Stimulated activated naive B cell treated with anti-CD40 and anti-IgM and Interleukin-4, amounts not matched to agents 10 μg/mL and 1 μg/mL and 100 μg/mL, for 72 hours (primary cell): ENCODE measurements at places on chromosomes 4 and X.

DNA sequence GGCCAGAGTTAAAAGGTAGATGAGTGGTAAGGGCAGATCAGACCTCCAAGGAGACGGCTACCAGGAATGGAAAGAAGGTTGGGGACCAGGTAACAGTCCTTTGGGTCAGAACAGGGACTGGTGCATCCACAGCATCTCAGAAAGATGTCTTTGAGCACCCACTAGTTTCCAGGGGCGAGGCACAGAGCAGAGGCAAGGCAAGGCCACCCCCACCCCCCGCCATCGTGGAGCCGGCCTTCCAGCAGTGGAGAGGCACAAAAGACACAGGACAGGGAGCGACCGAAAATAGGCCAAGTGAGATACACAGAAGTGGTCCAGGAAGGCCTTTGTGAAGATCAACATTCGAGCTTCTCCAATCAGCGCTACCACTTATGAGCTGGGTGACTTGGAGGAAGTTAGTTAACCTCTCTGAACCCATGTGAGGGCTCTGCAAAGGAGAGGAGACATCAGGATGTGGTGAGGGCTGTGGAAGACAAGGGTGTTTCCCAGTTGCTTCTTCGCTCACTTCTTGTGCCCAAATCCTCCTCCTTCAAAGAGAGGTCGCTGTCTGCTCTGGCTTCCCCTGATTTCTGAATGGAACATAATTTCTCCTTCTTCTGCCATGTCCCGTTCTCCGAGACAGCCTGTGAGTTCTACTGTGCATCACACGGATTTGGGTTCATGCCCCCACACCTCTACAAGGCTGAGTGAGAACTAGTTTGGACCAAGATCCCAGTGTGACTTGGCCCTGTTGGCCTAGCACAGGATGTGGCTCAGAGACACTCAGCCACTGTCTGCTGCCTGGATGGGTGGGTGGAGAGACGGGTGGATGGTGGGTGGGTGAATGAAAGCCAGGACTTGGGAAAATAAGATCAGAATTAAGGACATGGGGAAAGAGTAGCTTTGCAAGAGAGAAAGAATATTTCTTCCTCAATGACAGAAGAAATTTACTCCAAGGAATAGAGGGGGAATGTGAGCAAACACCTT, 16.7 kb upstream of the MSX1 start:
- DNase-seq = no peak

DNA sequence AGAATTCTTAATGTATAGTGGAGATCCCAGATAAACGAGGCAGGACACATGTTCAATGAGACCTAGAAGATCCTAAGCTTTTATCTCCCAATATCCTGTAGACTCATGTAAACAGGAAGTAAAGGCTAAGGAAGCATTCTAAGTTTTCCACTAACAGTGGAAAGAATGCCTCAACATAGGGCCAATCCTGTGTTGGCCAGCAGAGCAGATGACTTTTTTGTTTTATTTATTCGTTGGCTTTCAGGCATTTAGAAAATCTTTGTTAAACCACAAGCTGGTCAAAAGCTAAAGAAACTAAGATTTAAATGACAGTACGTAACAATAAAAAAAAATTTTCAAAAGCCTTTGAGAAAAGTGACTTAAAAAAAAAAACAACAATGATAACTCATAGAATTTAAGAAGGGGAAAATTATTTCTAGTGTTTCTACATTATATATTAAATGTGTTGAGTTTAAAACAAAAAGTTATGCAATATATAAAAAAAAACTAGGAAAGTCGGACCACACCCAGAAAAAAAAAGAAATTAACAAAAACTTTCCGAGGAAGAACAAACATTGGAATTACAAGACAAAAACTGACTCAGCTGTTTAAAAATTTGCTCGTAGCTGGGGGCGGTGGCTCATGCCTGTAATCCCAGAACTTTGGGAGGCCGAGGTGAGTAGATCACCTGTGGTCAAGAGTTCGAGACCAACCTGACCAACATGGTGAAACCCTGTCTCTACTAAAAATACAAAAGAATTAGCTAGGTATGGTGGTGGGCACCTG, 759.3 kb downstream of the FSTL5 start:
- no peak for DNase-seq

- DNase-seq = no peak
Observed at GRCh38 chr4:143337600-143338287, 1.1 kb downstream of the GAB1 start.

- no peak for DNase-seq
Observed at GRCh38 chr4:138576684-138577083, 334.5 kb upstream of the SLC7A11 start.

DNA sequence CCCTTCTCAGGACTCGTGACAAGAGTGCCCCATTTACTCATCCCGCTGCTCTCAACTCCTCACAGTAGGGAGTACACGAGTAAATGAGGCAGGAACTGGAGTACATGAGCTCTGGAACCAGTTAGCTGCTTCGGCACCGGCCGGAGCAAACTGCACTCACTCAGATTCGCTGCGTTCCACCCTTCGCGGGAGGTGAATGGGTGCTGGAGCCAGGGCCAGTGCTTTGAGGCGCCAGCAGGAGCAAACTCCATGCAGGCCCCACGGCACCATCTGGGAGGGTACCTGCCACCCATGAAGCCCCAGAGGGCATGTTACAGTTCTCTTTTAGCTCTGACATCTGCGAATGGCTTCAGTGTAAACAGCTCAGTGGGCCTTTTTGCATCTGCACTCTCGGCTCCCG, 315.5 kb upstream of the GK2 start:
- no peak for DNase-seq

- no peak for DNase-seq
Observed at GRCh38 chr4:91099666-91100065, 972.5 kb downstream of the CCSER1 start.

- DNase-seq = no peak
Observed at GRCh38 chrX:106875151-106875550, 28.0 kb downstream of the RIPPLY1 start.

GRCh38 chrX:102745513-102745856, 24.9 kb downstream of the GPRASP3 start:
- no peak for DNase-seq

- DNase-seq = no peak
Observed at GRCh38 chr4:168849030-168849675, 160.9 kb downstream of the CBR4 start.

DNA sequence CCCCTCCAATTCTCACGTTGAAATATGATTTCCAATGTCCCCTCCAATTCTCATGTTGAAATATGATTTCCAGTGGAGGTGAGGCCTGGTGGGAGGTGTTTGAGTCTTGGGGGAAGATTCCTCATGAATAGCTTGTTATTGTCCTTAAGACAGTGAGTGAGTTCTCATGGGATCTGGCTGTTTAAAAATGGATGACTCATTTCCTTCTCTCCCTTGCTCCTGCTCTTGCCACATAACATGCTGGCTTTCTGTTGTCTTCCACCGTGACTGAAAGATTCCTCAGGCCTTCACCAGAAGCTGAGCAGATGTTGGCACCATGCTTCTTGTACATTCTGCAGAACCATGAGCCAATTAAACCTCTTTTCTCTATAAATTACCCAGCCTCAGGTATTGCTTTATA, 346.8 kb upstream of the TECRL start:
- DNase-seq = no peak

DNA sequence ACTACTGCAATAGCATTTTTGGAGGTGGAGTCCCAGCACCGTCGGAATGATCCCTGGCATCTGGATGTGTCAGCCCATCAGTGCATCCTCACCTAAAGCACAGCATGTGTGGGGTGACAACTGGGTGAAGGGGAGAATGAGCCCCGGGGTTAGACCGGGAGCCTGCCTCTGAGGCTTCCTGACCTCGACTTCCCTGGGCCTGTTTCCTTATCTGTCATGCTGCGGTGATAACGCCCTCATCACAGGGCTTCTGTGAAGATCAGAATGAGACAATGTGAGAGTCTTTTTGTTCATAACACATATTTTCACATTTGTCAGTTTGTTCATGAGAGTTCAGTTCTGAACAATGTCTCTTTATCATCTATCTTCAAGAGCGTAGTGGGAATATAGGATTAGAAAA, 31.1 kb upstream of the PDLIM3 start:
- no peak for DNase-seq

DNA sequence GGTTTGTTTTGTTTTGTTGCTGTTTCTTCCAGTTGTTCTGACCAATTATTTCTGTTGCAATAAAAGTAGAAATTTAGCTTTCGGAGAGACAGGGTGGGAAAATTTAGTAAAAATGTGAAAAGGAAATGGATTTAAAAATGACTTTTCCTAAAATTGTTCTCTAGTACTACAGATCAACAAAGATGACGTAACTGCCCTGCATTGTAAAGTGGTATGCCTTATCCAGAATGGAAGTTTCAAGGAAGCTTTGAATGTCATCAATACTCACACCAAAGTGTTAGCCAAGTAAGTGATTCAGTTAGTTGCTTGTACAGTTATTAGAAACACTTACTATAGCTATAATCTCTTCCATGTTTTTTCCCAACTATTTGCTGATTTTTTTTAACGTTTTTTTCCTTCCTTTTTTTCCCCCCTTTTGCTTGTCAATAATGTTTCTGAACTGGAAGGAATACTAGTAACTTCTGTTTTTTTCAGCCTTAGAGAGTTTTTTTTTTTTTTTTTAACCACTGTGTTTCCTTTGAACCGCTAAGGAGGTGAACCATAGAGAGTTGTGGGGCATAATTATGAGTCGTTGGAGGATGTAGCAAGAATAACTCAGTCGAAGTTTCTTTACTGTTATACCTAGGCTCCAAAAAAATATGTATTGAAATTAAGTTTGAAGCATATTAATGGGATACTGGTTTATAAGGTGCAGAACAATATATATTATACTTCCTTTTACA, 2.2 kb downstream of the SRP72 start:
- no peak for DNase-seq

- no peak for DNase-seq
Observed at GRCh38 chrX:100208076-100208475, 202.0 kb downstream of the PCDH19 start.

GRCh38 chrX:1212532-1212931, at the start of gene CRLF2:
CRLF2 (minus strand) TSS chrX:1212649; CDS start chrX:1212634, 15 bp downstream.
- DNase-seq = peak; percentile 38

GRCh38 chr4:13938299-13938698, 310.8 kb upstream of the BOD1L1 start:
- no peak for DNase-seq

DNA sequence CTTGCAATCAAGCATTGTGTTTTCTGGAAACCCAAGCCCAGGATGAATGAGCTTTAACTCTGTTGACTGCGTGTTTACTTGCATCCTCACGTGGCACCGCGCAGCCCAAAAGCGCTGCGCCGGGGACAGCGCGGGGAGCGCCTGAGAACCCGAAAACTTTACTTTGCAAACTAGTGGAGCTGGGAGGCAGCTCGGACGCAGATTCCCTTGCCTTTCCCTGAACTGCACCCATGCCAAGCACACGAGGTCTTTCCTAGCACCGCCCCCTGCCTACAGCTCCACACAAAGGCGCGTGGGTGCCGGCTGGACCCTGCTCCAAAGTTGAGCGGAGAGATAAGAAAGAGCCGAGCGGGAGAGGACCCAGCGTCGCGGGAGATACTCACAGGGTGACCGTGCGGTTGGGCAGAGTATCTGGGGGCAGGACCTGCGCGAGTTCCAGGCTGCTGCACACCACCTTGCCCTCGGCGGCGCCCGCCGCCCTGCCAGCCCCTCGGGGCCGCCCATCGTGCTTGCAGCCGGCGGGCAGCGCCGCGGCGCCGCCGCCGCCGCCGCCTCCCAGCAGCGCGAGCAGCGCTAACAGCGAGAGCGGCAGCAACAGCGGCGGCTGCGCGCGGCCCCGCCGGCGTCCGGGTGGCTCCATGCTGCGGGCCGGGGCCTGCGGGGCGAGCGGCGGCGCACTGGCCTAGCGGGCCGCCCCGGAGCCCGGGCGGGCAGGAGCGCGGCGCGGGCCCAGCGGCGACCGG, 550 bp downstream of the ADGRA3 start:
- DNase-seq = peak; percentile 2

GRCh38 chrX:33132569-33132968, 78.8 kb downstream of the DMD start:
- DNase-seq = no peak

DNA sequence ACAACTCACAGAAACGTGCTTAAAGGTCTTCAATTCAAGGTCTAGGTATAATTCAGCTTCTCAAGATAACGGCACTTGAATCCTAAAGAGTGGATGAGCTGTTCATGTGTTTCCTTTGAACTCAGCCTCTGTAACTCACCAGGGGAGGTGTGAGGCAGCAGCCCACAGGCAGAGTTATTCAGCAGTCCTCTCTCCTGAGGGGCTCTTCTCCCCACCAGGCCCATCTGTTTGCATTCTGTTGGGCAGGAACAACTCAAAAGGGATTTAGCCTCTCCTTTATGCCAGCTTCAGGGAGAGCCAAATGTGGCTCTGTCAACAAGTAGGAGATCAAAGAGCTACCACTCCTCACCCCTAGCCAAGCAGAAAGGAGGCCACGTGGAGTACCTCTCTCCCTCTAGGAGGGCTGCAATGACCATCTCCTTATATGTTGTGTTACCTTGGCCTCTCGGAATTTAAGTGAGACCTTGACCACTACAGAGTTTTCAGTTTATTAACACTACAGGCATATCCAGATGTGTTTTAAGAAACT, 151.2 kb downstream of the SPATA18 start:
- no peak for DNase-seq

DNA sequence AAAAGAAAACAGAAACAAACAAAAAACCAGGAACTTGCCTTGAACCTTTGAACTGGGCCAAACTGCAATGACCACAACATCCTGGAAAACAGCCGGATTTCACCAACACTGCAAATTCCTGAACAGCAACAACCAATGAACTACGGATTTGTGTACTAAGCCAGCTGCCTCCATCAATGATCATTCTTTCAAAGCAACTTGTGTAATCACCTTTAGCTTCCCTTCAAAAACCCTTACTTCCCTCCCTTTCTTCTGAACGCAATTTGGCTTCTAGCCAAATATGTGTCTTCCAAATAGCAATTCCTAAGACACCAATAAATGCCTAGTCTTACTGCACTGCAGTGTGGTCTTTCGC, 98.5 kb upstream of the FAM47C start:
- no peak for DNase-seq

DNA sequence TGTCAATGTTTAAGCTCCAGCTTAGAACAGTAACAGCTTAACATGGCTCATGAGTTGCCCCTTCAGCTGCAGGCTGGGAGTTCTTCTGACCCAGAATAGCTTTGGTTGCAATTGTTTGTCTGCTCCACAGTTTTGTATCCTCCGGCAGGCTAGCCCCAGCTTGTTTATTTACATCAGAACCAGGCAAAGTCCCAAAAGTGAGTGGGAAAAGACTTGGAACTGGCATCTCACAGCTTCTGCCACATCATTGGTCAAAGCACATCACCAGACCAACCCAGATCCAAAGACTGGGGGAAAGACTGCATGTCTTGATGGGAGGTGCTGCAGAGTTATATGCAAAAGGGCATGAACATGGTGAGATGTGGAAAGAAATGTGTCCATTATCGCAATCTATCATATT, 231.2 kb upstream of the CPEB2 start:
- no peak for DNase-seq

- DNase-seq = no peak
Observed at GRCh38 chr4:38111717-38112116, 151.5 kb downstream of the PTTG2 start.
